NCI-H510A treated with DMSO at 0.1 percent for 48 hours (cell line): ENCODE measurements at places on chromosomes 2 and 18.

DNA sequence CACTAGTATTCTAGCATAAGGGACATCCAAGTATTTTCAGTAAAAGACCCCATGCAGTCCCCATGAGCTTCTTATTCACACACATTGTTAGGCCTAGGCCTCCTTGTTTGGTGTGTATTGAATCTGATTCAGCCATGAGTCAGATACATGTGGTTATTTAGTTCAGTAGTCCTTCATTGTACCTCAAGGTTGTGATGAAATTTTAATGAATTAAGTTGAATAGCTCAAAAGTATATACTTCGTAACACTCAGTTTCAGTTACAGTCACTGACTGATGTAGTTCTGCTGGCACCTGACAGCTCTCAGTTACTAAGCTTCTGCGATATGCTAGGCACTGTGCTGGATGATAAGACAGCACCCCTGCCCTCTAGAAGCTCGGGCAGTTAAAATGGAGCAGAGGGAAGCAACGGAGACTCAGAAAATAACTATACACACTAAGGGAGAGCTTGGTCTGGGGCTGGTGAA, 86.4 kb downstream of the XRCC5 start:
- no peak for DNase-seq

DNA sequence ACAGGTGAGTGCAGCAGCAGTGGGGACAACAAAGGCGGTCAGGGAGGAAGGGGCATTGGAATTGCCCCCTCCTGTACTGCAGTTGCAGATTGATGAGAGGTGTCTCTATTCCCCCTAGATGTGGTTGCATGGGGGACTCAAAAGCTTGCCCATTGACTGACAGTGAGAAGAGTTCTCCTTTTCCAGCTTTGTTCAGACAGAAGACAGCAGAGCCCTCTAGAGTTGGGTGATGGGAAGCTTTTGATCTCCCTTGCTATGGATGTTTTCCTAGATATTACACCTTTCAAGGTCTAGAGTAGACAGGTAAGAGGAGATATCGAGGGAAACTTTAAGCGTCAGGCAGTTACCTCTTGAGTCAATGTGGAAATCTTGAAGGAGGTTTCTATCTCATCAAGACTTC, 2.9 kb downstream of the PROKR1 start:
- no peak for DNase-seq

GRCh38 chr2:25491003-25491696, 149.4 kb upstream of the DNMT3A start:
- no peak for DNase-seq

GRCh38 chr2:10844097-10844496, 31.5 kb upstream of the PDIA6 start:
- DNase-seq, result peak; percentile 86

DNA sequence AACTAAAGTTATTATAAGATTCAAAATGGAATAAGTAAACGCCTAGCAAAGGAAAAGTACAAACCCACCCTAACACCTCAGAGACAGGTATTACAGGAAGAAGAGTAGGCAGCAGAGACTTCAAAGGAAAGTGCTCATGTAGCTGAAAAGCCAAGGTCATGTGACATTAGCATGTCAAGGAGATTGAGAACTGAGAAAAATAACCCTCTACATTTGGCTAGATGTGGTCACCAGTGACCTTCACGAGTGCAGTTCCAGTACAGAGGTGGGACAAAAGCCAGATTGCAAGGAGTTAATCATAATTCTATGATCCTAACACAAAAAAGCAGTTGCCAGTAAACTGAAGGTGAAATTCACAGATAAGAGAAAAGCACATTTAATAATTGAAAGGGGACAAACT, 252.7 kb downstream of the ZEB2 start:
- no peak for DNase-seq

GRCh38 chr2:8170552-8171327, 511.1 kb upstream of the ID2 start:
- no peak for DNase-seq

DNA sequence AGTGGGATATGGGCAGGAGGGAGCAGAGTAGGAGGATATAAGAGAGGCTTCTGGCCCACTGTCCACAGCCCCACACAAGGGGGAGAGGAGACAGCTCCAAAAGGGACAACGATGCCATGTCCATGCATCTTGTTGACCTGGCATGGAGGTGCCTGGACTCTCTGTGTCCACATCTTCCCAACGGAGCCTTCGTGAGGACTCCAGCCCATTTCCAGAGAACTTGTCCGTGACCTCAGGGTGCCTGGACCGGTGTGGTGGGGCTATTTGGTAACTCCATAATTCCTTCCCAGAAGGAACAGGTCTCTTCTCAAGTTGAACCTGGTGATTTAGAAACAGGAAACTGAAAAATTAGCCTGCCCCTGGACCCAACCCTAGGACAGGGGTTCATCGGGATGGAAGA, 133.9 kb downstream of the CYP26B1 start:
- DNase-seq, result no peak

- no peak for DNase-seq
These were observed 81.7 kb downstream of the ARHGEF33 start for GRCh38 chr2:38971377-38971776.

GRCh38 chr2:187360286-187360685, 87.8 kb downstream of the CALCRL start:
- no peak for DNase-seq

DNA sequence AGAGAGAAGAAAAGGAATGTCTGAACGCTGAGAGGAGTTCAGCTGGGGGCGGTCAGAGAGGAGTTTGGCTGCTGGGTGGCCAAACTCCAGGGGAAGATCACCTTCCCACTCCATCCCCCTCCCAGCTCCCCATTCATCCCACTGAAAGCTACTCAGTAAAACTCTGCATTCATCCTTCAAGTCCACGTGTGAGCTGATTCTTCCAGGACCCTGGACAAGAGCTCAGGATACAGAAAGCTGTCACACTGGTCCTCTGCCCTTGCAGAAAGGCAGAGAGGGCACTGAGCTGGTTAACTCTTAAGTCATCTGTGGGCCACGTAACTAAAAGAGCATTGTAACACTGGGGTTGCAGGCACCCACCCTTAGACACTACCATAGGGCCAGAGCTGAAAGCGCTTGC, 132.1 kb upstream of the ARL4C start:
- DNase-seq, result no peak

GRCh38 chr2:5691985-5692529, at the start of gene SOX11:
TSS of gene SOX11 (plus strand) at chr2:5692384. CDS start at chr2:5692722, 338 bp downstream.
- DNase-seq, result peak; percentile 89

GRCh38 chr2:221876016-221876415, 303.9 kb upstream of the EPHA4 start:
- DNase-seq, result no peak

DNA sequence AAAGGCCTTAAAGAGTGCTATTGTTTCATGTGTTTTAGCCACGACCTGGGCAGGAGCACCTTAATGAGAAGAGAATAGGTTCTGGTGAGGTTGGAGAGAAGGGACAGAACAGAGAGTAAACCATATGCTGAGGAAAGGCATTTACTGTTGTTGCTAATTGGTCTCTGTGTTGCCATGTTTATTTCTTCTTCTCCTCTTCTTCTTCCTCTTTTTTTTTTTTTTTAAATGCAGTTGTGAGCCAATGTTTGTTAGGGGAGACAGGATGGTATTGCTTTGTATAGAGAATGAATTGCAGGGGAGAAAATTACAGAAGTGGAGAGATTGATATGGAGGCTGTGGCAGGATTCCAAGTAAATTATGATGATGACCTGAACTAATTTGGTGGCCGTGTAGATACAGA, 2.6 kb downstream of the SCN9A start:
- no peak for DNase-seq

DNA sequence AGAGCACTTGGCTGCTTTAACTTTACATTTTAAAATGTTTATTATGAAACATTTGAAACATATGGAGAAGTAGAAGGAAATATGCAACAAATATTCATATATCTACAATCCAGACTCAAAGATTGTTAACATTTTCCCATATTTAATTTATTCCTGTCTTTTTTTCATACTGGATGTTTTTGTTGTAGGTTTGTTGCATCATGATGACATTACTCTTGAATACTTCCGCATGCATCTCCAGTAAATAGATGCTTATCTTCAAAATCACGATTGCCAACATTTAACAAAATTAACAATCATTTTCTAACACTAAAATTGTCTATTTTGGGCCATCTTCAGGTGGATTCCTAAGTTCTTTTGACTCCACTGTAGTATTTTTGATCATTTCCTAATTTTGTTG, 21.1 kb upstream of the IL18RAP start:
- DNase-seq, result no peak

DNA sequence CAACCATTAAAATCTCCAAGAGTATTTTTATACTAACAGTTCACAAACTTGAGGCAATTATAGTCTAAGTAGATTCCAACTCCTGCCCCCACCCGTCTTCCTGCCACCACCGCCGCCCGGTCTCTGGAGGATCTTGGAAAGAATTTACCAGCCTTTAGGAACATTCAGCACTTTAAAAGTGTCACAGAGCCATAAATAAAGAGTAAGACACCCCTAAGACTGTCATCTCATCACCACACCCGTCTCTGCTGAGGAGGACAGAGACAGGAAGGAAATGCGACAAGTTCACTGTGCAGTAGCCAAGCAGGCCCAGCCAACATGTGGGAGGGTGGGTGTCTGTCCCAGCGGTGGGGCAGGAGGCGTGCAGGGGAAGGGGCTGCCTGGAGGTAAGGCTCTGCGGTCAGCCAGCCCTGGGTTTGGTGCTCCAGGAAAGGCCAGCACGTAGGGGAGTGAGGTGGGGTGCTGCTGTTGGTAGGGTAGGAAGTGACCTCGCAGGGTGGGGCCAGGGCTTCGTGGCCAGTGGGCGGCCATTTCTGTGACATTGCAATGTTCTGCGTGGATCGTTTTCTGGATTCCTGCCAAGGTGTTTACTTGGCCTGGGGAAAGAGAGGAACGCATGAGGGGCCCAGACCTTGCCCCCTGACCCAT, 111.6 kb downstream of the FAM210A start:
- no peak for DNase-seq

- DNase-seq, result no peak
These were observed 45.4 kb downstream of the ODC1 start for GRCh38 chr2:10402653-10403215.

- DNase-seq, result no peak
These were observed 9.0 kb downstream of the PTPN4 start for GRCh38 chr2:119768742-119769141.

- DNase-seq, result peak; percentile 91
These were observed 655 bp downstream of the NPPC start for GRCh38 chr2:231925303-231926179.

DNA sequence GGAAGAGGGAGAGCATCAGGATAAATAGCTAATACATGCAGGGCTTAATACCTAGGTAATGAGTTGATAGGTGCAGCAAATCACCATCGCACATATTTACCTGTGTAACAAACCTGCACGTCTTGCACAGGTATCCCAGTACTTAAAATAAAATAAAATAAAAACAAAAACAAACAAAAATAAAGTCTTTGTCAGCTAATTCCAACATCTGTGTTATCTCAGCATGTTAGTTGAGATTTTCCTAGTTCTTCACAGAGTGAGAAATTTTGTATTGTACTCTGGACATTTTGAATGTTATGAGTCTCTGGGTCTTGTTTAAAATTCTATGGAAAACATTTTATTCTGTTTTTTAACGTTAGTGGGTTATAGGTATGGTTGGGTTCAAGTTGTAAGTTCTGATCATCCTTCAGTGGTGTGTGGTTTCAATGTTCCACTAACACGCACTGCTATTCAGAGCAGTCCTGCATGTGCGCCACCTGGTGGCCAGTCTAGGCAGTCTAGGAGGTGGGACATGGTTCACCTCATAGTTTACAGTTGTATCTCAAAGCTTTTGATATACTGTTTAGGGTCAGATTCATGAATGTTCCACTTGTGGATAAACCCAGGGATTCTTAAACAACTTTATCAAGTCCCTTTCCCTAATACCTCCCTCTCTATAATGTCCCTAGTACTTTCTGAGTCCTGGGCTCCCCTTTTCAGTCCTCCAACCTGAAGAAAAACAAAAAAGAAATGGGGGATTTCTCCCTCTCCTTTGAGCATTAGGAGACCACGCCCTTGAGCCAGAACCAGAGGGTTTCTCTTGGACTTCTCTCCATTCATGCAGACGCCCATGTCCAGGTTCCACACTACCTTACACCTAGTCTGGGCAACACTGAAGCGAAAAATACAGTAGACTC, 213.4 kb upstream of the GATA6 start:
- peak; percentile 2 for DNase-seq

DNA sequence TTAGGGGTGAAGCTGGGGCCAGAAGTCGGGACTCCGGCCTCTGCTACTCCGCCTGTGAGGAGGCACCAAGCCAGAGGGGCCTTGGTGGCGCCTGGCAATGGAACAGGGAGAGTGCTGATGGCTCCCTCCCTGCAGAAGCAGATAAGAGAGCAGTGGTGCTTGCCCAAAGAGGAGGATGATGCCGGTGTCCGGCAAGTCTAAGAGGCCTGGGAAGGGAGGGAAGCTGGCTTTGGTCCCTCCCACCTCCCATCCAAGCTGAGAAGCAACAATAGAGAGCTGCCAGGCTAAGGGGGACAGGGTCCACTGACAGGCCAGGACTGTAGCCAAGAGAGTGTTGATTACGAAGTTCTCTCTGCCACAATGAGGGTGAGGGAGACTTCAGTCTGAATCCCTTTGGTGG, 479.5 kb downstream of the TNS1 start:
- DNase-seq, result no peak

GRCh38 chr2:52659546-52659945, 1108.1 kb upstream of the CHAC2 start:
- no peak for DNase-seq

DNA sequence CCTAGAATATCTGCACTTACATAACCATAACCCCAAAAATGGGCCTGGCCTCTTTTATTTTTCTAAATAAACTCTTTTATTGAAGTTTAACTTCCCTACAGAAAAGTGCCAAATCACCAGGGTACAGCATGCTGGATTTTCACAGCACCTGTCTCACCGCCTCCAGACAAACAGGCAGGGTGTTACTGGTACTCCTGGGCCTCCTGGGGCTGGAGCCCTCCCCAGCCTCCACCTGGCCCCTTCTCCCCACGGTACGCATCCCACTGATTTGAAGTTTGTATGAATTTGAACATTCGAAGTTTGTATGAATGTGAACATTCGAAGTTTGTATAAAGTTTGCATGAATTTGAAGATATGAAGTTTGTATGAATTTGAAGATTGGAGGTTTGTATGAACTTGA, 232.1 kb downstream of the NDUFA10 start:
- no peak for DNase-seq

DNA sequence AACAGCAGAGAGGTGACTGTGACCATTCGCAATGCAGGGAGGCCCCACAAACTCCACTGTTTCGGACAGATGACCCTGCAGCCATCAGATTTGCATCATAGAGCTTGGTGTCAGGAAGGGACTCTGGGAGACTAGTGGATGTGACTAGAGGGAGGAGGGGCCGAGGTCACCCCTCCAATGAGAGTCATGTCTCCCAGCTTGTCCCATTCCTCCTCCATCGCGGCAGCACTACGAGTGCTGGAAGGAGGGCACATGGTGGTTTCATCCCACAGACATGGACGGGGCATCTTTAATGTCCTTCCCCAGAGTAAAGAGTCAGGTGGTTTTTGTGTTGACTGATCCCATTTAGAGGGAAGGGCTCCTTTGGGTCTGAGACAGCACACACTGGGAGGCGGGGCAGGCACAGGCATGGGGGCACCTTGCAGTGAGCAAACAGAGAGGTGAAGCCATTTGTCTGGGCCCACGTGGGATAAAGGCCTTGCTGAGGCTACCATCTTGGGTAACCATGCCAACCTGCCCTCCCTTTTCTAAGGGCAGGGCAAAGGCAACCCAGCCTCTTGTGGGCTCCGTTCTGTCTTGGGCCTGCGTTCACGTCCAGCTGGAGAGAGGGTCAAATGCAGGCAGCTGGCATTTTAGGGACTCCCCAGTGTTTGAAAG, 208.1 kb downstream of the ASB1 start:
- DNase-seq, result no peak
